LNCaP clone FGC (cell line): ENCODE measurements at places on chromosomes 1 and 21.

GRCh38 chr1:46171351-46171750, 3.5 kb upstream of the TSPAN1 start:
- no peak for DNase-seq

DNA sequence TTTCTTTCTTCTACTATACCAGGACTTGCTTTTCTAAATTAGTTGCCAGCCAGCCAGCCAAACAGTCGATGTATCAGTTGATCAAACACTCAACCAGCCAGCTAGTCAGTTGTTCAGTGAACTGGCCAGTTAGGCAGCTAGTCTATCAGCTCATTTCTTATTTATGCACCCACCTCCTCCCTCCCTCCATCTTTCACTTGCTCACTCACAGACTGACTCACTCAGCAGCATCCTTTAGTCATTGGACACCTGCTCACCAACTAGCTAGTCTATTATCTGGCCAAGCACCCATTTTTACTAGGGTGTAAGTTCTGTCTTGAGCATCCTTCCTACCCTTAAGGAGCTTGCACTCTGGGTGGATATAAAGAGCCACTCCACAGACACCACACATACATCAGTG, 5.9 kb upstream of the SPRR4 start:
- no peak for DNase-seq

- DNase-seq, result no peak
These were observed 2.4 kb upstream of the IFNLR1 start for GRCh38 chr1:24189528-24189927.

DNA sequence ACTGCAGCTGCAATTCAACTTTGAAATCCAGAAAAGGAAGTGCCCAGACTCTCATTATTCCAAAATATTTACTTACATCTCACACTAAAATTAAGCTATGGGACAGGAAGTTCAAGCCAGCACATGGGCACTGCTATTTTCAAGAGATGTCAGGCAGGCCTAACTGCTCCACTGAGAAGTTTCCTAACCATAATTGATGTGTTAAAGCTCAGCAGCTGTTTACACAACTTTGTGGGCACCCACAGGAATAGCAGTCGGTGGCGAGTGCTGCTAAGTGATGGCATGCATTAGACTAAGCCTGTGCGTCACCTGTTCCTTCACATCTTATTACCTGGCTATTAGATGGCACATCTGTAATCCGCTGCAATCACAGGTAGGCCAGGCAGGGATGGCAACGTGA, 303.3 kb upstream of the DAB1 start:
- DNase-seq, result peak; percentile 14

- DNase-seq, result no peak
These were observed 22.0 kb downstream of the FOXO6 start for GRCh38 chr1:41383094-41383852.

GRCh38 chr1:118997225-118997624, 9.1 kb upstream of the TBX15 start:
- DNase-seq, result no peak

GRCh38 chr1:104868794-104869193, 1119.1 kb downstream of the AMY1C start:
- no peak for DNase-seq

- DNase-seq, result no peak
These were observed 57.5 kb downstream of the CD247 start for GRCh38 chr1:167460836-167461235.
